CD8-positive, alpha-beta memory T cell (primary cell): ENCODE measurements at places on chromosomes 5 and 9. TPM values are rescaled to one million over a fixed set of nuclear protein-coding genes. Genes with fewer than 3 reads are reported as not detected.

ACTL7B gene
- total RNA-seq = not detected

CCNJL gene
- total RNA-seq = not detected

MCTP1 gene
- 0.51 TPM for total RNA-seq

ACOT12 gene
- total RNA-seq = not detected

C9orf153 gene
- total RNA-seq = 0.33 TPM

HDHD3 gene
- 11.9 TPM for total RNA-seq

FBXO4 gene
- 18.0 TPM for total RNA-seq

HTR1A gene
- total RNA-seq = not detected

OR13C5 gene
- total RNA-seq = not detected

COMMD10 gene
- 13.8 TPM for total RNA-seq

GRCh38 chr5:109611505-109611904 is 78.2 kb upstream of the MAN2A1 start:
- no peak overlapping the region for H3K27ac ChIP-seq
- H3K4me1 ChIP-seq = no peaks in the 10 kb centered on the region
- no peak for DNase-seq
- no peaks in the 10 kb centered on the region for H3K36me3 ChIP-seq
- H3K27me3 ChIP-seq = no peaks in the 10 kb centered on the region

DNA sequence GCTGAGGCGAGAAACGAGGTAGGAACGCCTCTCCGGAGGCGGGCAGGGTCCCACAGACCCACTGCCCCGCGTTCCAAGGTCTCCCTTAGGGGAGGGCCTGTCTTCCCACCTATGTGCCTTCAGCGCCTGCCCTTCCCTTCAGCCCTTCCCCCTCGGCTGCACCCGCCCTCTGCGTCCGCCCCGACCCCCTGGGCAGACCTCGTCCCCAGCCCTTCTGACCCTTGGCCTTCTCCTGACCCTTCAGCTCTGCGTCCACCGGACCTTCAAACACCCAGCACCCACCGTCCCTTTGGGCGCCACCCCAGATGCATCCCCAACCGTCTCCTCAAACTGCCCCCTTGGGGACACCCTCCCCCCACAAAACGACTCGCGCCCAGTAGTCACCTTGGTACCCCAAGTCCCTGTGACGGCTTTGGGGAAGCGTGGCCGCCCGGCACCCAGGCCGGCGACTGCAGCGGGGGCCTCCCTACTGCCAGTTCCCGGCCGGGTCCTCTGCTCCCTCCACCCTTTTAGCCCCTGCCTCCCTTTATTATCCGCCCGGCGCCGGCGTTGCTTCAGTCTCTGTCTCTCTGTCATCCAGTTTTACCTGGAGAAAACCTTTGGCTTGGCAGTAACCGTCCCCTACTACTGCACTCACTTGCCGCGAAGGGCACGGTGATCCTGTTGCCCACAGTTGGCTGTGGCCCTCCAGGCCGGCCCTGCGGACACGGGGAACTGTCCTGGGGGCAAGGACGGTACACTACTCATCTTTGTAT is 421 bp downstream of the RUSC2 start:
- no peak for DNase-seq
- H3K36me3 ChIP-seq = no peaks in the 10 kb centered on the region
- H3K27me3 ChIP-seq = peaks cover 4% of the 10 kb centered on the region
- peaks cover 2% of the 10 kb centered on the region for H3K4me1 ChIP-seq
- peak overlapping the region; percentile 39 for H3K4me3 ChIP-seq

DNA sequence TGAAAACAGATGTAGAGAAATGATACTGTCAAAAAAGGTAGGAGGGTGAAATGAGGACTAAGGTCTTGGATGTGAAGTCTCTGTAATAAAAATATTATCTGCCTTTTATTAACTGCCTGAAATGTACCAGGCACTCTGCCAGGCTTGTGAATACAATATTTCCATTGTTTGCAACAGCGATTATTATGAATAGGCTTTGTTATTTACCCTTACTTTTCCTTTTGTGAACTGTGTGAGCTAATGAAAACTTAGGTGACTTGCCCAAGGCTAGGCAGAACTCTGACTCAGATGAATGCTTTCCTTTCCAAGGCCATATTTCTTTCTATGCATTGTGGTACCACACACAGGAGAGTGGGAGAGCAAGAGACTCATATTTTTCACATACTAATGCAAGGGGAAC is 204.1 kb downstream of the CDH12 start:
- no peaks in the 10 kb centered on the region for H3K4me1 ChIP-seq
- no peaks in the 10 kb centered on the region for H3K27me3 ChIP-seq
- no peak overlapping the region for H3K27ac ChIP-seq
- no peak for DNase-seq

DNA sequence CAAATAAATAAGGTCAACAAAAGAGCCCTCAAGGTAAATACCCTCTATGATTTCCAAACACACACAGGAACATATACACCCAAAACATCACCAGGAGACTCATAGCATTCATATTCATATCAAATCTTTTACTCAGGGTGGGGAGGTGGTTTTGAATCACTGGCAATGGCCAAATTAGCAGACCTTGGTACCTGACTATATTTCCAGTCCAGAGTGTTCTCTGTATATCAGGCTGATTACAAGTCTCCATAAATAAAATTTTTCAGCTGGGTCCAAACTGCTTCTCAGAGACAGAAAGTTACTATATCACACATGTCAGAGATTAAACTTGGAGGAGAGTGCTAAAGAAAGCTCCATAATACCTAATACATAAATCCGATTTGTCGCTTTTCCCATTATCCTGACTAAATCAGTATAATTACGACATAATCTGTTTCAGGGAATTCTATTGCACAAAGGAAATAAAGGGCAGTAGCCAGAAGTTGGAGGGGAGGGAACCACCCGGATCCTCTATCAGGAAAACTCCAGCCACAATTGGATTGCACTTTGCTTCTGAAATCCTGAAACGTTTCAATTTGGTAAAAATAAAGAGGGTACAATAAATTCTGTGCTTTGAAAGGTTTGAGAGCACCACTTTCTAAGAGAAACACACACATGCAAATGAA is 7.0 kb upstream of the GOLGA1 start:
- H3K27ac ChIP-seq = no peak overlapping the region
- H3K27me3 ChIP-seq = no peaks in the 10 kb centered on the region

GRCh38 chr5:132251220-132251725 is 6.2 kb upstream of the PDLIM4 start:
- H3K4me1 ChIP-seq = no peaks in the 10 kb centered on the region
- H3K36me3 ChIP-seq = no peaks in the 10 kb centered on the region
- no peaks in the 10 kb centered on the region for H3K27me3 ChIP-seq
- no peak for DNase-seq

GRCh38 chr5:168357876-168358275 is 66.4 kb downstream of the WWC1 start:
- H3K27me3 ChIP-seq = no peaks in the 10 kb centered on the region
- H3K4me3 ChIP-seq = no peak overlapping the region
- DNase-seq = no peak
- no peaks in the 10 kb centered on the region for H3K36me3 ChIP-seq
- H3K4me1 ChIP-seq = no peaks in the 10 kb centered on the region

GRCh38 chr9:36080519-36080918 is 43.8 kb downstream of the RECK start:
- no peak overlapping the region for H3K4me3 ChIP-seq
- no peaks in the 10 kb centered on the region for H3K27me3 ChIP-seq
- no peaks in the 10 kb centered on the region for H3K36me3 ChIP-seq
- H3K4me1 ChIP-seq = no peaks in the 10 kb centered on the region

DNA sequence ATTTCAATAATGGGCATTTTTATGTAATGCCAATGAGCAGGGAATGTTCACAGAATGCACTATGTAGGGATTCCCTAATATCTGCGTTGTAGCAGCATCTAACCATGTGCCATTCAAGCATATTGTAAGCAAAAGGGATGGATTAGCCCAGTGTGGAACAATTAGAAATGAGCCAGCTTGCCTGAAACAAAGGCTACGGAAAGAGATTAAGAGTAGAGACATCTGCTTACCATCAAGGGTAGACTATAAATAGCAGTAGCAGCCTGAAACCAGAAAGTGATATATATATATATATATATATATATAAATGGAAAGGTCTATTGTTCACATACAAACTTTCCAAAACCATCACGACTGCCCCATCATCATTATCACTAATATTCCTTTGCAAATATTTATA is 31.9 kb upstream of the CEP120 start:
- H3K4me1 ChIP-seq = no peaks in the 10 kb centered on the region
- H3K36me3 ChIP-seq = no peaks in the 10 kb centered on the region
- H3K4me3 ChIP-seq = no peak overlapping the region
- no peak for DNase-seq
- H3K27me3 ChIP-seq = no peaks in the 10 kb centered on the region

- H3K36me3 ChIP-seq = no peaks in the 10 kb centered on the region
- H3K27ac ChIP-seq = no peak overlapping the region
- H3K4me3 ChIP-seq = no peak overlapping the region
- no peak for DNase-seq
Measured at GRCh38 chr9:30534455-30534854, 1850.0 kb upstream of the ACO1 start.

DNA sequence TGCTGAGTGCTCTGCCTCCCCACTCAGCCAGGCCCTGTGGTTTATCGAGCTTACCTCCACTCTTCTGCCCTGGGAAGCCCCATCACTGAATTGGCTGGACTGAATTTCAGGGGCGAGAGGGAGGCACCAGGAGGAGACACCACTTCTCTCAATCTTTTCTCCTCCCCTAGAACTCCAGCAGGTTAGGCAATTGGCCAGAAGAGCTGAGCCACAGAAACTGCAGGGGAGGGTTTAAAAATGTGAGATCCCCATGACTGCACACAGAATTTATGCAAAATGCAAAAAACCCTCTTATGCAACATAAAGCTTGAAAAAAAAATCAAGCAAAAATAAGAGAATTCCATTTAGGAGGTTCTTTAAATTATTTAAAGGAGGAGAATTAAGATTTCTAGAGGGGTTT is 29.9 kb downstream of the TUT7 start:
- H3K4me1 ChIP-seq = no peaks in the 10 kb centered on the region
- H3K27me3 ChIP-seq = no peaks in the 10 kb centered on the region
- H3K27ac ChIP-seq = no peak overlapping the region
- peaks cover 65% of the 10 kb centered on the region for H3K36me3 ChIP-seq
- no peak for DNase-seq
- H3K4me3 ChIP-seq = no peak overlapping the region

DNA sequence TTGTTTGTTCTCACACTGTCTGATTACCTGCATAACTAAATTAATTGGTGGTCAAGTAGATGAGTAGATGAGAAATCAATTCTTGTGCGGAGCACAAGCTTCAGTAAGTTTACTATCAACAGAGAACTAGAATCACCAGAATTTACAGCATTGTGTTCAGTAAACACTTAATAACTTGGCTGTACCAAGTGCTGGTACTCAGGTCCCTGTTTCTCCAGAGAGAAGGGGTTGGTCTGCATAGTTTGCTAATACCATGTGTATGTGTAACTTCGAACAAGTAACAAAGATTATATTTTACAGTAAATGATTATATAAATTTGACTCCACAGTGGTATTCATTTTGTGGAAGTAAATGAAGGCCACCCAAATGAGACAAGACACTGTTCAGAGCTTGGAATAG is 146.3 kb downstream of the PCSK5 start:
- peaks cover 27% of the 10 kb centered on the region for H3K4me1 ChIP-seq
- DNase-seq = no peak
- no peak overlapping the region for H3K4me3 ChIP-seq
- H3K36me3 ChIP-seq = no peaks in the 10 kb centered on the region

DNA sequence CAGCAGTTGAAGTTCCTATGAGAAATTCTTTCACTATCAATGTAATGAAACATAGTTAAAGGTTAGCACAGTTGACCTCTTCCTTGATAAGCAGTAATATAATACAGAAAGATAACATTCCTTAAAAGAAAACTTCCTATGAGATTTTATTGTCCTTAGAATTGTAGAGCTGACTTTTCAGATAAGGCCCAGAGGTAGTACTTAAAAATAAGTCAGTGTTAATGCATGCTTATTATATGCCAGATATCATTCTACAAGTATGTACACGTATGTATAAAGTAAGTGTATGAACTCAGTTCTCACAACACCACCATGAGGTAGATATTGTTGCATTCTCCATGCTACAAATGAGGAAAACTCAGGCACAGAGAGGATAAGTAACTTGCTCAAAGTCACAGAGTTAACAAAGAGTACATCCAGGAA is 15.3 kb downstream of the AP3S1 start:
- H3K4me3 ChIP-seq = no peak overlapping the region
- no peak overlapping the region for H3K27ac ChIP-seq
- no peaks in the 10 kb centered on the region for H3K27me3 ChIP-seq
- DNase-seq = no peak
- no peaks in the 10 kb centered on the region for H3K4me1 ChIP-seq
- peaks cover 5% of the 10 kb centered on the region for H3K36me3 ChIP-seq

- H3K27me3 ChIP-seq = no peaks in the 10 kb centered on the region
- H3K27ac ChIP-seq = no peak overlapping the region
- DNase-seq = no peak
- H3K4me3 ChIP-seq = no peak overlapping the region
Measured at GRCh38 chr5:160979385-160979784, 127.4 kb upstream of the ATP10B start.

DNA sequence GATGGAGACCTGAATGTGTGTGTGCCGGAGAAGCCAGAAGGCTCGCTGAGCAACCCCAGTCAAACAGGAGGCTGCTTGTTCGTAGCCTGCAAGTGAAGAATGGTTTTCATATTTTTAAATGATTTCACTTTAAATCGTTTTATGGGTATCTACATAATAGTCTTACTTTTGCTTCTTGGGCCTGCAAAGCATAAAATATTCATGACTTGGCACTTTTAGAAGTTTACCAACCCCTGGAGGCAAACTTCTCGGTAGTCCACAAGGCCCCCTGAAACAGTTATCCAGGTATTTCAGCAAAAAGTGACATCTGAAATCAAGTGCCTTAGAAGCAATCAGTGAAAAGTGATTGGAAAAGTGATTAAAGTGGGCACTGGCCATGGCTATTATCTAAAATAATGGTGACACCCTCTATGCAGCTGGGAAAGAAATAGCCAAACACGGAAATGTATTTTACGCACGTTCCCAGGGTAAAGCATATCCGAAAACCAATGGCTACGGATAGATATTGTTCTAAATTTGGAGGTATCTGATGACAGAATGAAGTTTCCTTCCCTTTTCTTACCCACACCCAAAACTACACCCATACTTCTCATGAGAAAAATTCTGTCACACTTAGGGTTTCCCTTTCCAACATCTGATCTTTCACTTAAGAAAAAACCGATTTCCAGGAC is 39.0 kb downstream of the RAPGEF1 start:
- no peaks in the 10 kb centered on the region for H3K27me3 ChIP-seq
- peaks cover 56% of the 10 kb centered on the region for H3K4me1 ChIP-seq
- no peak for DNase-seq
- no peak overlapping the region for H3K27ac ChIP-seq

DNA sequence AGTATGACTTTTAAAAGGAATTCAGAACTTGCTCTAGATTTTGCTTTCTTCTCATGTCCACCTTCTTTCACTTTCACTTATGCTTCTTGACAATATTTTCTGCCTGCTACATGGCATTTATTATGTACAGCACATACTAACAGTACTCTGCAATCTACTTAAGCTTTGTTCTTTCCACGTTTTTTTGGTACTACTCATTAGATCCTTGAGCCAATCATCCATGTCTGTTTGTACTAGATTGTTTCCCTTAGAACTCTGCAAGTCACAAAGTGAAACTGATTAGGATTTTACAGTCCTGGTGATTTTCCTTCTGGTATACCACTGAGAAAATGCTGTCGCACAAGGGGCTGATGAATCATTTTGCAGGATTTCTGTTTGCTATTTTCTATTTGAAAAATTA is 78.3 kb downstream of the PARP8 start:
- DNase-seq = peak; percentile 17
- peaks cover 58% of the 10 kb centered on the region for H3K4me1 ChIP-seq
- H3K27ac ChIP-seq = no peak overlapping the region
